ENCODE measurements at places on chromosomes 4 and X. TPM values are rescaled to one million over a fixed set of nuclear protein-coding genes. Genes with fewer than 3 reads are reported as not detected.

The CT47C1 gene
- total RNA-seq: not detected

The CTAG1B gene
- total RNA-seq: not detected

The DOK7 gene
- under 0.01 TPM for total RNA-seq

The C1QTNF7 gene
- total RNA-seq: 1.5 TPM

The FHDC1 gene
- 0.26 TPM for total RNA-seq

The PLP1 gene
- total RNA-seq: not detected

The TRAM1L1 gene
- total RNA-seq: 5.0 TPM
